ENCODE measurements at places on chromosomes 1 and 21.

GRCh38 chr1:158180741-158181576, at the start of gene CD1D:
TSS of gene CD1D (plus strand) at chr1:158180895. CDS start at chr1:158181102, 207 bp downstream.
- DNase-seq: no peak

- DNase-seq: no peak
These were observed 32.4 kb downstream of the MAPKAPK2 start for GRCh38 chr1:206716870-206717673.

DNA sequence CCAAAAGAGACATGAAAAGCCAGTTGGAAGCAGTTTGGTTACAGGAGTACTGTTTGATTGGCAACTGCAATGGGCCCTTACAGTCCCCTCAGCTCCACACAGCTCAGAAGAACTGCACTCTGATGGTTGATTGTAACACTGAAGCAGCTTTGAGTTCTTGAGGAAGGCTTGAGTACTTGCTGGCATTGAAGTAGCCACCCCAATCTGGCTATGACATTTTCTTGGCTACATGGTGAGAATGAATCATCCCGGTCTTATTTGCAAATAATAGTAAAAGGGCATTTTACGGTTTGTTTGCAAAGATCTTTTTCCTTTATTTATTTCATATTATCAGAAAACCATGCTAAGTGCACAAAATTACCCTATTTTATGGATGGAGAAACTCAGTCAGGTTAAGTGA, 159.7 kb upstream of the BEND5 start:
- no peak for DNase-seq

- DNase-seq: no peak
These were observed 209.4 kb upstream of the SNX7 start for GRCh38 chr1:98452162-98452561.

DNA sequence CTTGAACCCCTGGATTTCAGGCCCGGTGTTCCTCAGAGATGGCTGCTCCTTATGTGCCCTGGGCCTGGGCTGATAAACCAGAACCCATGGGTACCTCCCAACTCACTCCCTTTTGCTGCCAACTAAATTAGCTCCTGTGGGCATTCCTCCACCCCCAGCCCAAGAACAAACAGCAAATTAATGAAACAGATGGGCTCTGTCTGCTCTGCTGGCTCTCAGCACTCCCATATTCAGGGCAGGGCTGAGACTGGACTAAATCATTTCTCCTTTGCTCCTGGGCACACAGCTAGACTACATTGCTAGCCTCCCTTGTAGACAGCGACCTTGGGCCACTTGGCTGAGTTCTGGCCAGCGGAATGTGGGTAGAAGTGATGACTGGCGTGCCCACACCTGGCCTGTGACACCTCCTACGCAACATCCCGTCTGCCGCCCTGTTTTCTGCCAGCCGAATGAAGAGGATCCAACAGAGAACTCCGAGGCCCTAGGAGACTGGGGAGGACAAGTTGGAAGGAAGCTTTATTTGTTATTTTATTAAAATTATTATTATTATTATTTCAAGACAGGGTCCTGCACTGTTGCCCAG, 101.9 kb upstream of the DISP3 start:
- no peak for DNase-seq

DNA sequence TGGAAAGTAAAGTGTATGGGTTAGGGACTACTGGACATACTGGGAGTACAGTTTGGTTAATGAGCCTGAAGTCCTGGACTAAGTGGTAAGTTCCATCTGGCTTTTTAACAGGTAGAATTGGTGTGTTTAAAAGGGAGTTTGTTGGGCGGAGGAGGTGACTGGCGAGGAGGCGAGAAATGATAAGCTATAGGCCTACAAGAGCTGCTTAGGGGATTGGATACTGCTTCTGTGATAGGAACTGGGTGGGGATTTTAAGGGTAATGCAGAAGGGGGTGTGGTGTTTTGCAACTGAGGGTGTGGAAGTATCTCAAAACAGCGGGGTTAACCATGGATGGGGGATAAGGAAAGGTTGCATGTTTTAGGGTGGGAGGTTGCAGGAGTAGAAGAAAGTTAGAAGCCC, 3.5 kb downstream of the ERVH48-1 start:
- no peak for DNase-seq

- DNase-seq: no peak
These were observed 50.4 kb upstream of the ADAMTS5 start for GRCh38 chr21:27017246-27017645.

- no peak for DNase-seq
These were observed 60.4 kb downstream of the FYB2 start for GRCh38 chr1:56758794-56759193.

DNA sequence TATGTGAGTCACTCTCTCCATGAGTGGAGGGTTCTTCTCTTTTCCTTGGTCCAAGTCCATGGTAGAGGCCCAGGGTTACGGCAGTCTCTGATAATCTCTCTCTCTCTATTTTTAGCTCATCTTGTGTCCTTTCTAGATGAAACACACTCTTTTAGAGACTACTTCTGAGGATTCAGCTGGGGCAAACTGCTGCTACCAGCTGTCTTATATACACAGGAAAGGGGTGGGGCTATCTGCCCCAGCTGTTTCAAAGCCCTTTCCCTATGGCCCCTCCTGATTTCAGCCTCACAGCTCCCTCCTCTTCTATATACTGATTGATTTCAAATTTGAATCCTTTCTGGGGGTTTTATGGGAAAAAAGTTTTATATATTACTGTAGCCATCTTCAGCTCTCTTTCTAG, 324.8 kb downstream of the RWDD3 start:
- DNase-seq: no peak

DNA sequence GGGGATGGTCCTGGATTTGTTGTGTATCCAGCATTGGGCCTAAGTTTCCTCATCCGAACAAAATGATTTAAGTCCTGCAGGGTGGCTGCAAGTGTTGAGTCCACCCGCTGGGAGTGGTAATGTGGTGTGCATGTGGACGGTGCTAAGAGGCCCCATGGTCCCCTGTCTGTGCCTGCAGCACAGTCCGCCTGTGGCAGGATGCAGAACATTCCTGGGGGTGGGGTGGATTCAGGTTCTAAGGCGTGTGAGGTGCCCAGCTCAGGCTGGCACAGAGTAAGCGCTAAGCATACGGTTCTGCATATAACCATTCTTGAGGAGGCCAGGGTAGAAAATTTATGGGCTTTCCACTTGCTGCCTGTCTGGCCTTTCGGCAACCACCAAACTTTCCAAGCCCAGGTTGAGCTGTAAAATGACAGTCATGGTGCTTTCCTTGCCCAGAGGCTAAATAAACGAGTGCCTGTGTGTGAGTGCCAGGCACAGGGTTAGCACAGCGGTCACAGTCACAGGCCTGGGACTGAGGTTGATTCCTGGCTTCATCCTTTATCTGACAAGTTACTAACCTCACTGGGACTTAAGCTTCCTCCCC, 30.7 kb downstream of the SLC2A1 start:
- DNase-seq: no peak

- peak; percentile 9 for DNase-seq
These were observed 196.5 kb downstream of the DYRK1A start for GRCh38 chr21:37562920-37563640.

DNA sequence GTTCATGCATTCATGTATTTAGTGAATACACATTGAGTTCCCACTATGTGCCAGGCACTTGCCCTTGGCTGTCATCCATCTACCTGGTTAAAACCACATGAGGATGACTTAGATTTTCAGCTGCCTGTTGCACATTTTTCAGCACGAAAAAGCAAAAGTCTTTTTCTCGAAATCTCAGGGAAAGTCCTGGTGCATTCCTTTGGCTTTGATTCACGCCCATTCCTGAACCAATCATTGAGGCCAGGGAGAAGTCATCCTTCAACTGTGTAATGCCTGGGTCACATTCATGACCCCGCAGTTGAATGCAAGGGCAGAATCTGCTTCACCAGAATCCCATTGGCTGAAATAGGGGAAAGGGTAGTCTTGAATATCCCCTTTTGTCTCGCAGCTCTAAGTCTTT, 84.4 kb downstream of the RNF220 start:
- DNase-seq: no peak

GRCh38 chr21:35381743-35382310, 332.7 kb upstream of the RUNX1 start:
- no peak for DNase-seq

DNA sequence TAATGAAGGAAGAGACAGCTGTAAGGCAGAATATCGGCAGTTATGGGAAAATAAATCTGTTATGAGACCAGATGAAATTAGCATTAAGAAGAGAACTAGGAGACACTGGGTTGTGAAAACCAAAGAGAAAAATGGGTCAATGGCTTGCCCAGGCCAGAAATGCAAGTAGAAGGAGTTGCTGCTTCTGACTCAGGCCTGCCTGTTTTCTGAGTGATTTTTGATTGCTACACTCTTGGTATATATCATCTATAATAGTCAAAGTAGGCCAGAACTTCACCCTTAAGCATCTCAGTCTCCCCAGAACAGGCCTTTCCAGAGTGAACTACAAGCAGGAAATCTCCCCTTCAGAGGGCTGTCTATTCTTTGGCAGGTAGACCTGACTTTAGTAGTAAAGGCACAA, 107.0 kb downstream of the NRIP1 start:
- DNase-seq: no peak

DNA sequence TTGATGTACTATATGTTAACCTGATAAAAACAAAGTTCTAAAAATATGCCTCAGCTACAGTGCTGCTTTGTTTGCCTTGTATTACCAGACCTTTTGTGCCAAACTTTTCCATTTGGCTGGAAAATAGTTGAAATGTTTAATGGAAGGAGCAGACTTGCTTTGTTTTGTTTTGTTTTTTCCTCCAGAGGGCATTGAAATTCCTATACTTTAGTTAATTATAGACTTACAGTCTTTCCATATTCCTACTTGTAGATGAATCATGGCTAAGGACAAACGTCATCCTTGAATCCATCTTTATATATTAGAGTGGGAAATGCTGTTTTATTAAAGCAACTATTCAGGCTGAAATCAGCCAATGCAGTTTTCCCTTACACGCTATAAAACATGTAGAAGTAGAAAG, 6.7 kb downstream of the CAP1 start:
- no peak for DNase-seq

- DNase-seq: no peak
These were observed 169.2 kb downstream of the ZNF281 start for GRCh38 chr1:200240656-200241055.

DNA sequence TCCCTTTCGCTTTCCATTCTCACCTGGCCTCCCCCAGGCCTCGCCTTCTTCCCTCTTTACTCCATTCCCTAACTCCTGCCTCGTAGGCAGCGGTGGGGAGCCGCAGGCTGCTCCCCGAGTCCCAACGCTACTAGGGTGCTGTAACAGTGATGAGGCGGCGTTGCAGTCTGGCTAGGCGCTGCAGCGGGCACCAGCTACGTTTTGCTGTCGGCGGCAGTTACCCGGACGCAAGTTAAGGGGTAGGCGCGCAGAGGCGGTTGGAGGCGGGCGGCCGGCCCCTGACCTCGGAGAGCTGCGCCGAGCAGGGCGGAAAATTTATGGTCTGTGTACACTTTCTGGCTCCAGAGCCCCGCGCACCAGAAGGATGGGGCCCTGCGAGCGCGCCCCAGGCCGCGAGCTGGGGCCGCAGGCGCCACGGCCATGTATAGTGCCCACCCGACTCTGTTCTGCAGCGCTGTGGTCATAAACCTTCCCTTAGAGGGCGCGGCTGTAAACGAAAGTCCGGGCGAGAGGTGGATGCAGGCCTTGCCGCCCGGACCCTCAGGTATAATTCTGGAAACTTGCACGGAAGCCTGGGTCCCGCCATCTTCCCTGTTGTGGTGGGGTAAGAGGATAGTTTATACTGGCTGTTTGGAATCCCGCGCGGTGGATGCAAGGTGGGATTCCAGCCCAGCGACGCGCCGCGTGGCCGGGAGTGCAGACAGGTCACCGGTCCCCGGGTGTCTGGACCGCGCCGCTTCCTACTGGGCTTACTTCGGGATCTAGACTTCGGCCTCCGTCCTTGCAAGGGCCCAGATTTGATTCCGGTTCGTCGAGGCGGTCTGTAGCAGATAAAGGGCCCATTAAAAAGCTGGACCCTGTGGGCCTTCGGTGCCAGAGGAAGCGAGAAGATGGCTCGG, 15.0 kb downstream of the HLX start:
- no peak for DNase-seq

DNA sequence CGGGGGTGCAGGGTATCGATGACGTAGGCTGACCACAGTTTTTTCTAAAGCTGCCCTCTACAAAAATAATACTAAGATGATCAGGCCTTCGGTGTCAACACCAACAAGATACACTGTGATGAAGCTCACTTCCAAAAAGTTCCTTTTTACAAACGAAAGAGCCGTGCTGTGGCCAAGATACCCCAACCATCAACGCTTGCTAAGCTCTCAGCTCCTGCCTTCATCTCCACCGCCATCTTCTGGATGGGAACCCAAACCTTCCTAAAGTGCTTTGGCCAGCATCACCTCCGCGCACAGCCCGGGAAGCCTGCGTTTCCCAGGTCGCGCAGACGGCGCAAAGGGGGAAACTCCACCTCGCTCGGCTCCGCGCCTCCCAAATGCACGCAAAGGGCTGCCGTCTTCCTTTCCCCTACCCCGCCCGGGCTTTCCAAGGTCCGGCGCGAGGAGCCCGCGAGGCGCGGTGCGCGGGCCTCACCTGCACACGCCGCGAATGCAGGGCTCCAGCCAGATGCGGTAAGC, 541 bp downstream of the USP48 start:
- DNase-seq: peak; percentile 21

- DNase-seq: no peak
These were observed 48.8 kb upstream of the HMGB4 start for GRCh38 chr1:33815061-33815460.

DNA sequence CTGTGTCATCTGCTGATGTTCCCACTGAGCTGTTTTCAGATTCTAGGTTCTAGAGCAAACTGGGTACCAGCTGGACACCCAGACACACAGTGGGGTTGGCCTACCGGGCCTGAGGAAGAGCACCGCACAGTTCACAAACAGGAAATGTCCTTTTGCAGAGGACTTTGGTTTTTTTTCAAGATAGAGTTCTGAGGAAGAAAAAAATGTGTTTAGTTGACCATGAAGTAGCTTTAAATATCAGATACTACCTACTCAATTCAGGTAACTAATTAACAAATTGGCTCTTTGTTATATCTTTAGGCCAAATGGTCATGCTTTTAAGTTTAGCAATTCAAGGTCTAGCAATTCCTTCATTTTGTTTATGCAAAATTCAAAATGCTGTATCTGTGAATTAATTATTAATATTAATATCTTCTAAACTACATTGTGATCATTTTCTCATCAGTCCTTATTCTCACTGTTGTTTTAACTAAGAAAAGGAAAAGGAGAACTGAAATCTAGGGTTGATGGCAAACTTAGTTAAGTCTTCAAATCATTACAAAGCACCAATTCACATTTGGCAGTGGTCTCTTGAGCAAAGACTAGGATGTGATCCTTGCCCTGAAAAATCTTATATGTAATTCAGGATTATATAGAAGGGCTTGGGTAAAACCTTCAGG, 17.2 kb upstream of the NCF2 start:
- DNase-seq: no peak

DNA sequence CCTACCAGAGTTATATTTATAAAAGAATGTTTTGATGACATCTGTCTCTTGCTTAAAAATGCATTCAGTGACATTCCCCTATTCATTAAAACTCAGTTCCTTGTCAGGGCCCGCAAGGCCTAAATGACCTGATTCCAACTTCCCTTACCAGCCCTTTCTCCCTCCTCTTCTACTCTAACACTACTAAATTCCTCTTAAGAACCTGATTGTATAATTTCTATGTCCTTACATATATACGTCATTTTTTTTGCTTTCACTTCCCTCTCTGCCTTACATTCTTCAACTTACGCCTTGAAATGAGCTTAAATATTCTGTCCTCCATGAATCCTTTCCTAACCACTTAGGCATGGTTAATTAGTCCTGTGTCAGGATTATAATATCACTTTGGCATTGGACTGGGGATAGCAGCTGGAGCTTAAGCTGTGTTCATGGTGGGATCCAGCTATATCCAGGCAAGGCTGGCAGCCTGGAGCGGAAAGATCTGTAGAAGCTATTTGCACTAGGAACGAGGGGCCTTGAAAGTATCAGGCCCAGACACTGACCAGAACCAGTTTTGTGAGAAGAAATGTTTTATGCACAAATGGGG, 360.2 kb upstream of the PTBP2 start:
- no peak for DNase-seq

Data from stimulated activated CD8-positive, alpha-beta memory T cell treated with anti-CD3 and anti-CD28 coated beads, Interleukin-15, amount 100 ng/mL, for 4 hours (primary cell).